Ovary (tissue), 10 donors: ENCODE measurements at places on chromosomes 11 and 22. TPM values are rescaled to one million over a fixed set of nuclear protein-coding genes. Genes with fewer than 3 reads are reported as not detected.
A peak's percentile ranks its signal among the peaks of the same experiment; 100 is the strongest.

DNA sequence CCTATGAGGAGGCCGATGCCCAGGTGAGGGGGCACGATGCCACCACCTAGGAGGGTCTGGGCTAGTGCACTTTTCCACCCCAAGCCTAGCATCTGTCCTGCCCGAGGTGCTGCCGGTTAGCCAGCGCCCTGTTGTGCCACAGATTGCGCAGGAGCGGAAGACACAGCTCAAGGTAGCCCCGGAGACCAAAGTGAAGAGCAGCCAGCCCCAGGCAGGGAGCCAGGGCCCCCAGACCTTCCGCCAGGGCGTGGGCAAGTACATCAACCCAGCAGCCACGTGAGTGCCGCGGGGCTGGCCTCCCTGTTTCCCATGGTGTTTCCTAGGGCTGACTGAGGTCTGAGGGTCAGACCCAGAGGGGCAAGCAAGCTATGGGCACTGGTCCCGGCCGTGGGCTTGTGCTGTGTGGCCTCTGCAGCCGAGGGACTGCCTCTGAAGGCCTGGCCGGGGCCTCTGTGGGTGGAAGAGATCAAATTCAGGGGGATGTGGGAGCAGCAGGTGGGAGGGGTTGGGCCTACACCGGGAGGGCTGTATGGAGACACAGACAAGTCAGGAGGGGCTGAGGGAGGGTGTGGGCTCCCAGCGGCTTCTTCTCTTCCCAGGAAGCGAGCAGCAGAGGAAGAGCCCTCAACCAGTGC is 29.1 kb downstream of the PPIL2 start:
- DNase-seq = no peak
- H3K27me3 ChIP-seq = no peaks in the 10 kb centered on the region
- H3K36me3 ChIP-seq = no peaks in the 10 kb centered on the region
- no peaks in the 10 kb centered on the region for H3K4me1 ChIP-seq

The PNPLA3 gene
- polyA plus RNA-seq = 8.0 TPM

The DGKZ gene
- 26.1 TPM for polyA plus RNA-seq

The PRR33 gene
- polyA plus RNA-seq = 0.01 TPM

DNA sequence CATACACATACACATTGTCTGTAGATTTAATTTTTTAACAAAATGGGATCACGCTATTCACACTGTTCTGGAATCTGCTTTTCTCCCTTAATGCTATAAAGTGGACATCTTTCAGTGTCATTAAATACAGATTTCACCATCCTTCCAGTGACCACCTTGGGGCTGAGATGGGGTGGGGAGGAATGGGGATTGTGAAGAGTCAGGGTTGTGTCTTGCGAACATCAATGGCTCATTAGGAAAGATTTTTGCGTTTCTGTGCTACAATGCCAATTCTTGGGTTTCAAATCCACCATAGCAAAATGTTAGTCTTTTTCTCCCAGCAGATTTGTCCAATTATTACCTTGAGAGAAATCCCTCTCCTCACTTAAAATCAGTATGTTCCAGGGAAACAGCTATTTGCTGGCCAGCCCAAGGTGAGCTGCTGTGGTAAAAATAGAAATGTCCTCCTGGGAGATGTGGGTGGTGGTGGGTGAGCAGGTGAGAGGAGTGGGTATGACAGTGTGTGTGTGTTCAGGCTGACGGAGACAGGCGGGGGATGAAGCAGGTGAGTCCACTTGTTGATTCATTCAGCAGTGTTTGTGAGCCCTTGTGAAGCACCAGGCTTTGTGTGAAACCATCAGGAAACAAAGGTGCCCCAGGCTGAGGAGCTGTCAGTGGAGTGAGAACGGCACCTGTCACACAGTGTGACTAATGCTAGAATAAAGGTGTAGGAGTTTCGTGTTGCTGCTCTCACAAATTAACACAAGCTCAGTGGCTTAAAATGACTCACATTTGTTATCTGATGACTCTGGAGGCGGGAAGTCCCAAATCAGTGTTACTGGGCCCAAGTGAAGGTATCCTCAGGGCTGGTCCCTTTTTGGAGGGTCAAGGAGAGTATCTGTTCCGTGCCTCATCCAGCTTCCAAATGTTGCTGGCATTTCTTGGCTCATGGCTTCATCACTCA is 1.7 kb upstream of the CBX6 start:
- H3K36me3 ChIP-seq = no peaks in the 10 kb centered on the region
- H3K27me3 ChIP-seq = no peaks in the 10 kb centered on the region
- H3K4me1 ChIP-seq = peaks cover 3% of the 10 kb centered on the region
- peak overlapping the region; percentile 64 for H3K4me3 ChIP-seq
- no peak for DNase-seq

DNA sequence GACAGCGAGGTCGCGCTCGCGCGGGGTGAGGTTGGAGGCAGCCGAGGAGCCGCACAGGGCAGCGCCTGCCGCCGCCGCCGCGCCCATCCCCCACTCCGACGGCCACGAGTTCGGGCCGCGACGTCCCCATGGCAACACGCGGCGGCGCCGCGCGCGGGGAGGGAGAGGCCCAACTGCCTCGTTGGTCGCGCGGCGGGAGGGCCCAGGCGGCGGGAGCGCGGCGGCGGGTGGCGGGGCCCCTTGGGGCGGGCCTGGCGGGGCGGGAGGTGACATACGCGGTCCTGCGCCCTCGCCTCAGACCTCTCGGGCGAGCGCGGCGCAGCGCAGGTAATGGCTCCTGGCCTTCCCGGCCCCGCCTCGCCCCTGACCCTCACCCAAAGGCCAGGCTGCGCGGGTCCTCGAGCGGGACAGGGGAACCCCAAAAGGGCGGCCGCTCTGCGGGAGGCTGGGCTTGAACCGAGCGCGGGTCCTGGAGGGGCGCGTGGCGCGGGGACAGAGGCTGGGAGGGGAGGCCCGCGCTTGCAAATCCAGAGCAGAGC is at the start of gene DEUP1:
TSS of gene DEUP1 (plus strand) at position 297 of the 539 bp plus-strand sequence. CDS start 1,518 bp downstream, outside the sequence.
- H3K27ac ChIP-seq = no peak within 1 kb of the TSS
- peak; percentile 45 for DNase-seq
- peaks cover 3% of the 10 kb centered on the region for H3K4me1 ChIP-seq

- peaks cover 7% of the 10 kb centered on the region for H3K4me1 ChIP-seq
- H3K27me3 ChIP-seq = peaks cover 5% of the 10 kb centered on the region
- H3K4me3 ChIP-seq = no peak overlapping the region
- no peaks in the 10 kb centered on the region for H3K36me3 ChIP-seq
- DNase-seq = no peak
These were observed 3.7 kb downstream of the KCNK4 start for GRCh38 chr11:64294774-64295173.

DNA sequence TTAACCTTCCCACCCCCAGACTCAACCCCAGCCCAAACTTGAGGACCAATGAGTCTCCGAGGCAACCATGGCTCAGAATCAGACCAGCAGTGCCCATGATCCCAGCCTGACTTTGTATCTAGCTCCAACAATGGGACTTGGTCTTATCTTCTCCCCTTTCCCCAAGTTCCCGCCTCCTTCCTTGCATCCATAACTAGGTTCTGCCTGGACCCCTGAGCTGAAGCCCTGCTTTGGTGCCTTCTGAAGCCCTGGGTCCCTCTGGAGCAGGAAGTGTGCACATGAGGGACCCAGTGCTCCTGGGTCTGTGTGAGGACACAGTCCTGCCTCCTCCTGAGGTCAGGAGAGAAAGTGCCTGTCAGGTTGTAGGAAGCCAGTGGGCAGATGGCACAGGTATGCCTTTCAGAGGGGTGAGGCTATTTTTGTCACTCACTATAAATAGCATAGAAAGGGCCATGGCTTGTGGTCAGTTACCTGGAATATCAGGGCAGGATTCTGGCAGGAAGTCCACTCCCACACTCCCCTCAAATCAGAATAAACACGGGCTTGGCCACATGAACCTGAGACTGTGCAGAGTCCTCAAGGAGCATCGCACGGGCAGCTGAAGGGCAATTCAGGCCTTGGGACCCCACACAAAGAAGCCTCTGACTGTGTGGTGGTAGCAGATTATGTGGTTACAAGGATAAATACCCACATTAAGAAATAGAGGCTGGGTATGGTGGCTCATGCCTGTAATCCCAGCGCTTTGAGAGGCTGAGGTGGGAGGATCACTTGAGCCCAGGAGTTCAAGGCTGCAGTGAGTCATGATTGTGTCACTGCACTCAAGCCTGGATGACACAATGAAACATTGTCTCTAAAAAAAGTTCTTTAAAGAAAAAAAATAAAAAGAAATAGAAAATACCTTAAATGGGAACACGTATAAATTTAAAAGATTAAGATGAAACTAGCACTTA is 27.4 kb downstream of the RCN1 start:
- H3K4me3 ChIP-seq = no peak overlapping the region
- H3K4me1 ChIP-seq = no peaks in the 10 kb centered on the region
- no peaks in the 10 kb centered on the region for H3K36me3 ChIP-seq
- no peak for DNase-seq
- H3K27me3 ChIP-seq = no peaks in the 10 kb centered on the region

The OR2AG2 gene
- 0.03 TPM for polyA plus RNA-seq

The SLC15A3 gene
- 27.2 TPM for polyA plus RNA-seq
